ENCODE measurements at places on chromosomes 4 and X. TPM values are rescaled to one million over a fixed set of nuclear protein-coding genes. Genes with fewer than 3 reads are reported as not detected.

- DNase-seq: no peak
Measured at GRCh38 chr4:83362492-83363329, 28.1 kb upstream of the HPSE start.

GAGE12E gene
- not detected for total RNA-seq

DNA sequence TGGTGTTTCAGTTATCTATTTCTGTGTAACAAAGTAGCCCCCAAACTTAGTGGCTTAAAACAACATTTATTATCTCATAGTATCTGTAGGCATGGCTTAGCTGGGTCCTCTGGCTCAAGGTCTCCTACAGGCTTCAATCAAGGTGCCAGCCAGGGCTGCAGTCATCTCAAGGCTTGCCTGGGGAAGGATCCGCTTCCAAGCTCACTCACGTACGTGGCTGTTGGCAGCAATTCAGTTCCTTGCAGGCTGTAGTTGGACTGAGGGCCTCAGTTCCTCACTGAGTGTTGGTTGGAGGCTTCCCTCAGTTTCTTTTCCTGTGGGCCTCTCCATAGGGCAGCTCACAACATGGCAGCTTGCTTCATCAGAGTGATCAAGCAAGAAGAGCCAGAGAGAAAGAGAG lies 9.3 kb downstream of the FAM120C start:
- no peak for DNase-seq

DNA sequence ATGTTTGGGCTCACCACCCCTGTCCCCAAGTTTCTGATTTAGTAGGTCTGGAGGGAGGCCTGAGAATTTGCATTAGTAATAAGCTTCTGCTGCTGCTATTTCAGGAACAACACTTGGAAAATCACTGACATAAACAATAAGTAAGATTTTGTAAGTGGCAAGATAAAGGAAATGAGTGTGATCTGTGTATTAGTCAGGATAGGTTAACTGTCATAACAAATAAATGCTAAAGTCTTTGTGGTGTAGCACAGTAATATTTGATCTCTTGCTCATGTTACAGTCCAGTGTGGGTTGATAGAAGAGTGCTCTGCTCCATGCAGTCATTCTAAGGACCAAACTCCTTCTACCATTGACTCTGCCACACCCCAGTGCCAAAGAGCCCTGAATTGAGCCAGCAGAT lies 67.0 kb downstream of the NHS start:
- DNase-seq: no peak

DNA sequence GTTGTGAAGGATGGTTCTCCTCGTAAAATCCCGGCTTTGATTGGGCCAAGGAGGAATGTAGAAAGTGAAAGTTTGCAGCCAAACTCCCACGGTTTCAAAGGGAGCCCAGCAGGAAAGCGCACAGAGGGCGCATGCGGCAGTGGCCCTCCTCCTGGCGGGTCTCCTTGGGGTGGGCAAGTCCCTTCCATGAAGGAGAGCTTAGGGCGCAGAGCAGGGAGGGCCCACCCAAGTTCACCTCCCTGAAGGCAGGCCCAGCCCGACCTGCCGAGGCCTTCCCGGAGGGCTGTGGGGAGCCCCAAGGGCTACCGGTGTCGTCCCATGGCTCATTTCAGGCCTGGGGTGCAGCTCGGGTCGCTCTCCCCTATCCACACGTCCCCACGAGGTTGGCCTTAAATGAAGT lies 2.0 kb downstream of the PDZD4 start:
- DNase-seq: no peak

APLN gene
- total RNA-seq: 0.11 TPM

GRCh38 chr4:169109035-169109675 lies 99.1 kb upstream of the CBR4 start:
- DNase-seq: no peak

TLR10 gene
- not detected for total RNA-seq

NAA11 gene
- not detected for total RNA-seq

RTL5 gene
- 1.0 TPM for total RNA-seq

All from CD8-positive, alpha-beta memory T cell (primary cell).